PC-3 (cell line): ENCODE measurements at places on chromosomes 7 and 10. TPM values are rescaled to one million over a fixed set of nuclear protein-coding genes. Genes with fewer than 3 reads are reported as not detected.

DDX21 gene
- 159 and 169 TPM in 2 replicates for total RNA-seq

MUC12 gene
- 0.18 and 0.69 TPM in 2 replicates for total RNA-seq

ELMO1 gene
- total RNA-seq = not detected in 2 replicates

TMEM270 gene
- total RNA-seq = 3.8 TPM in 1 of 2 replicates, not detected in the other

C10orf67 gene
- 0.15 and 0.29 TPM in 2 replicates for total RNA-seq

TET1 gene
- 2.3 and 3.0 TPM in 2 replicates for total RNA-seq

PLXDC2 gene
- 0.06 TPM in 1 of 2 replicates, not detected in the other for total RNA-seq

RBM20 gene
- total RNA-seq = 0.40 and 1.3 TPM in 2 replicates

ZNF239 gene
- total RNA-seq = 8.5 and 9.7 TPM in 2 replicates

GSTO2 gene
- 8.1 and 13.8 TPM in 2 replicates for total RNA-seq

NACAD gene
- total RNA-seq = 0.12 and 0.26 TPM in 2 replicates

IFIT1B gene
- total RNA-seq = not detected in 2 replicates

BMI1 gene
- total RNA-seq = 119 and 124 TPM in 2 replicates

HABP2 gene
- not detected in 2 replicates for total RNA-seq

ADRA2A gene
- not detected in 2 replicates for total RNA-seq

TUBGCP2 gene
- 72.9 and 84.4 TPM in 2 replicates for total RNA-seq

SNX10 gene
- 6.2 and 7.9 TPM in 2 replicates for total RNA-seq

JCAD gene
- total RNA-seq = 5.0 and 7.8 TPM in 2 replicates

SPOCK2 gene
- 0.06 and 0.33 TPM in 2 replicates for total RNA-seq

BUD23 gene
- total RNA-seq = 124 and 138 TPM in 2 replicates

ZNF804B gene
- not detected in 2 replicates for total RNA-seq

DNAJC12 gene
- 14.2 and 15.5 TPM in 2 replicates for total RNA-seq

LRIT2 gene
- not detected in 2 replicates for total RNA-seq

TRIL gene
- total RNA-seq = 0.12 and 0.29 TPM in 2 replicates
